Stimulated activated CD8-positive, alpha-beta memory T cell treated with anti-CD3 and anti-CD28 coated beads, Interleukin-4, amount 100 ng/mL, for 4 hours (primary cell): ENCODE measurements at places on chromosomes 7 and 10.

GRCh38 chr10:111079781-111080180 is 3.0 kb downstream of the ADRA2A start:
- no peak for DNase-seq

DNA sequence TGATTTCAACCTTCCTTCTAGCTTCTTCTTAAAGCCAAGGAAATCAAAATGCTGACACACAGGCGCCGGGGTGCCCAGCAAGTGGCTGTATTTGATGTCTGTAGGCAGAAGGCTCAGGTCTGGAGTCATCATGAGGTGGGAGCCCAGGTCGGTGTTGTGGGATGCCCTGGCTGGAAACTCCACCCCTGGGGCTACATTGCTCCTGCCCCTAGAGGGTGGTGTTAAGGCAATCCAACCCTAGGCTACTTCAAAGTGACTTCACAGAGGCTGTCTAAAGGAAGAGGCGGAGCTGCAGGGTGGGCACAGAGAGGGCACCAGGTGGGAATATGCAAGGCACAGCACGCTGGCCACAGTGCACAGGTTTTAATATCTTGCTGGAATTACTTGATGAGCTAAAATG is 200.9 kb downstream of the ADAM12 start:
- no peak for DNase-seq

- no peak for DNase-seq
These were observed 100.2 kb downstream of the COL13A1 start for GRCh38 chr10:69901628-69902505.

- DNase-seq = no peak
These were observed 595.7 kb downstream of the CCSER2 start for GRCh38 chr10:84924131-84924530.

DNA sequence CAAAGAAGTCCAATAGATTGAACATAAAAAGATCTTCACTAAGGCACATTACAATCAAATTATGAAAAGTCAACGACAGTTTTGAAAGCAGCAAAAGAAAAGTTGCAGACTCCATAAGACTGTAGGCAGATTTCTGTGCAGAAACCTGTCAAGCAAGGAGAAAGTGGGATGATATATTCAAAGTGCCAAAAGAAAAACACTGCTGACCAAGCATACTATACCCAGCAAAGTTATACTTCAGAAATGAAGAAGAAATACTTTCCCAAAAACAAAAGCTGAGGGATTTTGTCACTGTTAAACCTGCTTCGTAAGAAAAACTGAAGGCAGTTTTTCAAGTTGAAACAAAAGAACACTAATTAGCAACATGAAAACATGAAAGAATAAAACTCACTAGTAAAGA is 145.5 kb downstream of the ZEB1 start:
- no peak for DNase-seq

GRCh38 chr10:115947104-115947503 is 325.9 kb downstream of the GFRA1 start:
- no peak for DNase-seq

GRCh38 chr10:8048281-8049008 is 6.0 kb upstream of the GATA3 start:
- DNase-seq = peak; percentile 58

GRCh38 chr10:113177936-113178335 is 227.9 kb downstream of the TCF7L2 start:
- DNase-seq = no peak

GRCh38 chr10:112231602-112232400 is 48.2 kb upstream of the GPAM start:
- DNase-seq = no peak

- no peak for DNase-seq
These were observed 181.0 kb downstream of the PRPF18 start for GRCh38 chr10:13767676-13768178.

GRCh38 chr7:73838642-73839041 is 3.7 kb downstream of the METTL27 start:
- DNase-seq = no peak

DNA sequence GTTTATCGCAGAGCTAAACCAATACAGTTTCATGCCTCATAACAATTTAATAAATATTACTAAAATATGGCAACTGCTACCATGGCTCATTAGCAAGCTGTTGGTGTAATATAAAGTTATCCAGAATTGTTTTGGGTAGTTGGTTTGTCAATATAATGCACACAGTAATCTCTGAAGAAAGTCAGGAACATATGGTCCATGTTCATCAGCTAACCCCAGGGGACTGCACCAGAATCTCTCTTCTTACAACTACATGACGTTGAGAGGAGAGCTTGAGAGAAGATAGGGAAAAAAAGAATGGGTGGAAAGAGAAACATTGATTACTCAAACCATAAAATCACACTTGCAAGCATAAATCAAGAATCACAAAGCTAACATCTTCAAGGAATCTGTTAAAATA is 333.7 kb downstream of the NRG3 start:
- no peak for DNase-seq

DNA sequence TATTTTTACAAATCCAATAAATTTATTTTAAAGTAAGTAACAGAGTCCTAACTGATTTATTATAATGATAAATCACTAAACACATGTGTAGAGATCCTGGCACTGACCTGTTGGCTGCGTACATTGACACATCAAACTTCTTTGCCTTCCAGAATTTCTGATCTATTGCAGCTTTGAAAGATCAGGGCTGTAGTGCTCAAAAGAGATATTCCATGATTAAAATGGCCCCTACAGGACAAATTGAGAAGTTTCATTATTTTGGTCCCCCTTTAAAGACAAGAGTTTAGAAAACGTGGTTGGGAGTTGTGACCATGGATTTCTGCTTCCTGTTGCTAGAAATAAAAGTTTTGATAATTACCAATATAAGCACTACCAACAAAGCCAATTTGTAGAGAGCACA is 87.7 kb upstream of the PDK4 start:
- no peak for DNase-seq

DNA sequence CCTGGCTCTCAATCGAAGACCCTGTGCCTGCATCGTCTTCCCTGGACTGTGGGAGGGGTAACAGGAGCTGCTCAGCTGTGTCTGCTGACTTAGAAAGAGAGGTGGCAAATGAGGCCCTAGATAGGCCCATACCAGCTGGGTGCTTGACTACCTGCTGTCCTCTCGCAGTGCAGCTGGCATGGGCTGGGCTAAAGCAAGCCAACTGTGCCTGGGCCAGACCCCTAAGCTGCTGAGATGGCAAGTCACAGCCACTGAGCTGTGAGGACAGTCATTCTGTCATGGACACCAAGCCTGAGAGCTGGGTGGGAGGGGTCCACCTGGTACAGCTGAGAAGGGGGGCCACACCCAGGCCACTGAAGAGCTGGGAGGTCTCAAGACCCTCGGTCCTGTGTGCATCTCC is 45.8 kb upstream of the AQP1 start:
- no peak for DNase-seq

- no peak for DNase-seq
These were observed 405.1 kb downstream of the PLXNA4 start for GRCh38 chr7:132171130-132171576.

DNA sequence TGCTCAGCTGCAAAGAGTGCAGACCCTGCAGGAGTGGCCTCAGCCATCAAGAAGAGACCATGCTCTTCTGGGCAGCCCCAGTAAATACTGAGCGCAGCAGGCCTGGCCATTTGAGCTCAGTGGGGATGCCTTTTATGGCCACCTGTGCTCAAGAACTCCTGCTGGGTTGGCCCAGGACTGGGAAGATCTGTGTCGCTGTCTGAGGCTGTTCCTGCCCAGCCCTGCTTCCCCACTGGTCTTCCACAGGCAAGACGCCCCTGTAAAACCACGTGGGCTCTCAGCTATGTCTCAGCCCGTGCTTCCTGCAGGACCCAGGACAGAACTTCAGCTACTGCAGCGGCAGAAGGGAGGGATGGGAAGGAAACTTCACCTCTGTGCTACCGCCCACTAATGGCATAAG is 10.5 kb upstream of the PPIF start:
- DNase-seq = no peak

- no peak for DNase-seq
These were observed 39.6 kb upstream of the INHBA start for GRCh38 chr7:41742401-41743020.

DNA sequence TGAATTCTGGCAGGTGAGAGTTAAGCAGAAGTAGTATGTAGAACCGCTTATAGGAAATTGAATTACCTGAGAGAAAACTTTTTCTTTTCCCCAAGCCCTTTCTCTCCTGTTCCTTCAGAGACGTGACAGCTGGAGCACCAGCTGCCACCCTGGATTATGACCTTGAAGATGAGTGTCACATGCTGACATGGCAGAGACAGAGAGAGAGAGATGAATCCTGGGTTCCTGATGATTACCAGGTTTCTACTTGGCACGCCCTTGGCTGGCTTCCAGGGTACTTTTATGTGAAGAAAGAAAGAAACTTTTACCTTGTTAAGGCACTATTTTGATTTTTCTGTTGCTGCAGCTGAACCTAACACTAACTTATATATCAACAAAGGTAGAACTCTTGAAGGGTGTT is 99.9 kb downstream of the GPR26 start:
- no peak for DNase-seq

GRCh38 chr7:122919643-122920181 is 33.5 kb upstream of the CADPS2 start:
- no peak for DNase-seq

GRCh38 chr10:100372415-100373297 is 25.6 kb downstream of the SCD start:
- DNase-seq = no peak

DNA sequence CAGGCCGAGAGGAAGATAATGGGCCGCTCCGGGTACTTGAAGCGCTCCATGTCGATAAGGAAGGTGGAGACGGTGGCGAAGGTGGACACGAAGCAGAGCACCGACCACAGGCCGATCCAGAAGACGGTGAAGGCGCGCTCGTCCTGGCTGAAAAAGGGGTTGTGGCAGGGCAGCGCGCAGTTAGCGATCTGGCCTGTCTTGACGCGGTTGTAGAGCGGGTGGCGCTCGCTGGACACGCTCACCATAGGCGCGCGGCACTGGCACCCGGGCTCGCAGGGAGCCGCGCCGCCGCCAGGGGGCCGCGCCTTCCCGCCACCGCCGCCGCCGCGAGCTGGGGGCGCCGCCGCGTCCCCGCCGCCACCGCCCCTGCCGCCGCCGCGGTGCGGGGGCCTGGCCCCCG is 1.6 kb downstream of the FZD8 start:
- no peak for DNase-seq

DNA sequence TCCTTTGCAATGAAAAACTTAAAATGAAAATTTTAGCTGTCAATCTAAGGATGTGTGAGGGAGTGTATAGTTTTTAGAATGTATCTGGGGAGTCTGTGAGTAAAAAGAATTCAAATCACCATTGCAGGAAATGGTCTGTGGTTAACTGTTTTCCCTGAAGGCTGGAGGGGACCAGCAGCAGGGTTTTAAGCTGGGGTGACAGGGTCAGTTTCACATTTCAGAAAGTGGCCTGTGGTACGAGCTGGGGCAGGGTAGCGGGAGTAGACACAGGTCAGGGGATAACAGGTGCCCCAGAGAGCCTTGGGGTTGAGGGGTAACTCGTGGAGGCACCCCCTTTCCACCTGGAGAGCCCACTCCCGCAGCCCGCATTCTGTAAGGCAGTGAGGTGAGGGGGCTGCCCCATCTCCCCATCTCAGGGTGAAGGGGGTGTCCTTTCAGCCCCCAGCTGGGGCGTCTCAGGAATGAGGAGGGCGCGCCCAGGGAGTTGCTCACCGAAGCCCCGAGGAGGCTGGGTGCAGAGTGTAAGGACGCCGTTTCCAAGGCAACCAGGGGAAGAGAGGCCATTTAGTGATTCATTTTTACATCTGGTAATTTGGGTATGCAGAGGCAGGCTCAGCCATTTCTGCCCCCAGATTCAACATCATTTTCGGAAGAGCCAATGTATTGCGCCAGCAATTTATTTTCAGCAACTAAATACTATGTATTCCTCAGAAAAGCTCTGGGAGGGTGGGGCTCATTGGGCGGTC is 168.9 kb downstream of the SLIT1 start:
- no peak for DNase-seq

- no peak for DNase-seq
These were observed 189.9 kb downstream of the TFEC start for GRCh38 chr7:115840702-115841101.

- no peak for DNase-seq
These were observed 10.3 kb downstream of the WNT16 start for GRCh38 chr7:121339082-121339481.

DNA sequence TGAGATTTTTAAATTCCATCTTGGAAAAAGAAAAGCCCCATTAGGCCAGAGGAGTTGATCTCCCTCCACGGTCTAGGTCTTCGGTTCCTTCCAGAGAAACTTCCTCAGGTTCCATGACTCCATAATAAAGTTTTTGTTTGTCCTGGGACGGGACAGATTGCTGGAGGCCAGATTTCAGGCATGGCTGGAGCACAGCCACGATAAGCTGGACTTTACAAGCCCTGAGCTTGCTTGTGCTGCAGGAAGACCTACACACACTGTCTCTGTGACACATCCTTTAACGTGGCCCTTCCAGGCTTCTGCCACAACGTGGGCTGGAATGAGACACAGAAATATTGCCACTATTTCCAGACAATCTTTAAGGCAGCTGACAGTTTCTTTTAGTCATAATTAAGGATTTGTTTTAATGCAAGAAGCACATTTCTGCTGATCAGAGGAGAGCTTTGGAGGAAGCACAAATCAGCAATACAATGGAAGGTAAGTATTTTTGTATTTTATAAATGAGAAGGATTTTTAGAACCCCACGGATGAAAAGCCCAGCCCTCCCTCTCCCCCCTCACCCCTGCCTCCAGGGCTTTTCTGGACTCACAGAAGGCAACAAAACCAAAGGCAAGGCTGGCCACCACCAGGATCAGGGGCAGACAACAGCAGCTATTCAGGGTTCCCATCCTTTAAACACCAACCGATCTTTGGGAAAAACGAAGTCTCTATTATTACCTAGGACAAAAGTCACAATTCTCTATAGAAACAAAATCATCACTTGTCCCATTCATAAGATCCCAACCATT is 6.5 kb downstream of the CTBP2 start:
- no peak for DNase-seq

- no peak for DNase-seq
These were observed 369.6 kb downstream of the ZNF716 start for GRCh38 chr7:57819491-57819981.

GRCh38 chr7:44235582-44236332 is 35.0 kb downstream of the YKT6 start:
- DNase-seq = no peak

- DNase-seq = no peak
These were observed 70.3 kb downstream of the NRCAM start for GRCh38 chr7:108385834-108386422.

DNA sequence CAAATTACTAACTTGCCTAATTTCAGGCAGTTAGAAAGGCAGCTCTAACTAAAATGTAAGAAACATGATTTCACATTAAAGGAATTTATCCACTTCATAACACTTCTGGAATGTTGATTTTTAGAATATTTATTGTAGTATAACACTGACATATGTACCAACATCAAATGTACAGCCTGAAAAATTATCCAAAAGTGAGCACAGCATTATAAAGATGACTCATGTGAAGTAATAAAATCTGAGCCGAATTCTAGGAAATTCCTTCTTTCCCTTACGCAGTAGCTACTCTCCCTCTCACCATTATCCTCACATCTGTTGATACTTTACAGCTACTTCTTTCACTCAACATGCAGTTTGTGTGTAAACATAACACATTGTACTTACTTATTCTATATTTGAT is 610.6 kb downstream of the ZWINT start:
- no peak for DNase-seq

- no peak for DNase-seq
These were observed 95.5 kb upstream of the MEOX2 start for GRCh38 chr7:15781944-15782343.
